HT1080 (cell line): ENCODE measurements at places on chromosomes 12 and 14.
A peak's percentile ranks its signal among the peaks of the same experiment; 100 is the strongest.

GRCh38 chr12:99250091-99250490 lies 397.5 kb upstream of the GARIN6 start:
- DNase-seq = no peak

GRCh38 chr12:129927316-129927900 lies 23.6 kb upstream of the TMEM132D start:
- peak; percentile 44 for DNase-seq

GRCh38 chr12:30934811-30935210 lies 8.3 kb downstream of the TSPAN11 start:
- DNase-seq = no peak

- DNase-seq = no peak
Measured at GRCh38 chr12:131782061-131782460, 46.1 kb upstream of the MMP17 start.

DNA sequence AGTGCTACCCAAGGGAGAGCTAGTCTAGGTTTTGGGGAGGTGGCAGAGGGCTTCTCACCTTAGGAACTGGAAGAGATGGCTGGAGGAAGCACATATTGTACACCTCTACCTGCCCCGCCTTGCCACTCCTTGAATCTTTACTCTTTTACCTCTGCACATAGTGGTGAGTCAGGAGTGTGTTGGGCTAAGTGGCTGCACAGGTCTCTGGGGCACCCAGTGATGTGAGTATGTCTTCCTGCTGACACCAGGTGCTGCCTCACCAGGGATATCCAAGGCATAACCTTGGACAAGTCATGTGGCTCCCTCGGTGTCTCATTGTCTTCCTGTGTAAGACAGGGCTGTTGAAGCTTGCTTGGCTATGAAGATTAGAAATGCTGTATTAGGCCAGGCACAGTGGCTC lies 19.8 kb upstream of the CABP1 start:
- DNase-seq = no peak

- no peak for DNase-seq
Measured at GRCh38 chr14:104432611-104433231, 146.8 kb upstream of the C14orf180 start.

GRCh38 chr14:76396714-76397187 lies 20.8 kb downstream of the ESRRB start:
- DNase-seq = no peak

- DNase-seq = peak; percentile 25
Measured at GRCh38 chr12:114767906-114768722, 84.1 kb upstream of the TBX3 start.
